Heart left ventricle (tissue), 16 donors: ENCODE measurements at places on chromosomes 12 and 14. TPM values are rescaled to one million over a fixed set of nuclear protein-coding genes. Genes with fewer than 3 reads are reported as not detected.

Gene TOMM20L
- polyA plus RNA-seq: not detected

DNA sequence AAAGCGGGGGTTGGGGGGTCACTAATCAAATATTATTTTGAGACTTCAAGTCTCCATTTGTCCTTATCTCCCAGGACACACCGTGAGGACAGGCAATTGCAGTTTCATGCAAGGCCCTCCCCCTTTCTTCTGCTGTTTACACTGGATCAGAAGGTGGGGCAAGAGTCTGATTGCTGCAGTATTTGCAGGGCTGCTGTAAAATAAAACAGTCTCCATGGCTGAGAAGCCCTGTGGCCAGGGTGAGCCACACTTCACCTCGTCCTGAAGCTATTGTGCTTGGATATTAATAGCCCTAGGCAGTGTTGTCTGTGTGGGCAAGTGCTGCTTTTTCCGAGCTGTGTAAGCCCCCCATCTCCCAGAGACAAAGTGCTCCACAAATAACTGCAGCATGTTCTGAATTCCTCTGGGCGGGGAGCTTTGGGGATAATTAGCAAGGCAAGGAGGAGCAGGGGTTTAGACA, 187.4 kb upstream of the NTF3 start:
- H3K4me1 ChIP-seq: no peaks in the 10 kb centered on the region
- no peak for DNase-seq
- H3K4me3 ChIP-seq: no peak overlapping the region

- peak overlapping the region; percentile 97 for H3K4me3 ChIP-seq
- peak overlapping the region; percentile 99 for H3K27ac ChIP-seq
- peaks cover 3% of the 10 kb centered on the region for H3K36me3 ChIP-seq
- peak; percentile 46 for DNase-seq
- H3K4me1 ChIP-seq: peaks cover 74% of the 10 kb centered on the region
- H3K27me3 ChIP-seq: no peaks in the 10 kb centered on the region
These were observed 1.1 kb downstream of the HDAC7 start for GRCh38 chr12:47818467-47819137.

- no peaks in the 10 kb centered on the region for H3K36me3 ChIP-seq
- DNase-seq: peak; percentile 37
- H3K4me1 ChIP-seq: peaks cover 2% of the 10 kb centered on the region
- peak overlapping the region; percentile 99 for H3K27ac ChIP-seq
- H3K27me3 ChIP-seq: no peaks in the 10 kb centered on the region
- peak overlapping the region; percentile 65 for H3K4me3 ChIP-seq
These were observed 1.1 kb downstream of the PHLDA1 start for GRCh38 chr12:76030341-76031080.

- no peak overlapping the region for H3K27ac ChIP-seq
- DNase-seq: no peak
These were observed 9.7 kb downstream of the TDG start for GRCh38 chr12:103975368-103975767.

DNA sequence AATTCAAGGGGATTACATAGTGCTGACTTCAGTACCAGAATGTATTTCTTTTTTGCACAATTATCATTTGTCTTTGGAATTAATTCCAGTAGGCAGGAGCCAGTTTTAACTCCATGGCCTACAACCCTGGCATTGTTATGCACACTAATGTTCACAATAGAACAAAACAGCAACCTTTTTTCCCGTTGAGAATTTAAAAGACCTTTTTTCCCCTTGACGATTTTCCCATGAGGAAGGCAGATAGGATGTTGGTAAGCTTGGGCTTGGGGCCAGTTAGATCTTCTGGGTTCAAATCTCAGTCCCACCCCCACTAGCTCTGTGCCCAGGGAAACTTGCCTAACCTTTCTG, 13.7 kb downstream of the AKAP6 start:
- DNase-seq: no peak
- no peaks in the 10 kb centered on the region for H3K36me3 ChIP-seq
- H3K4me3 ChIP-seq: no peak overlapping the region
- H3K27me3 ChIP-seq: no peaks in the 10 kb centered on the region
- H3K4me1 ChIP-seq: no peaks in the 10 kb centered on the region
- no peak overlapping the region for H3K27ac ChIP-seq

- no peaks in the 10 kb centered on the region for H3K36me3 ChIP-seq
- H3K4me1 ChIP-seq: peaks cover 11% of the 10 kb centered on the region
- no peaks in the 10 kb centered on the region for H3K27me3 ChIP-seq
- no peak overlapping the region for H3K4me3 ChIP-seq
- DNase-seq: no peak
These were observed 191.7 kb downstream of the TMX1 start for GRCh38 chr14:51431741-51432140.

- no peaks in the 10 kb centered on the region for H3K27me3 ChIP-seq
- peak overlapping the region; percentile 76 for H3K27ac ChIP-seq
- H3K4me3 ChIP-seq: no peak overlapping the region
- DNase-seq: no peak
- H3K36me3 ChIP-seq: no peaks in the 10 kb centered on the region
These were observed 154.3 kb downstream of the TMX1 start for GRCh38 chr14:51394384-51394783.

Gene PAX9
- not detected for polyA plus RNA-seq

GRCh38 chr14:95979339-95980042, 59.7 kb upstream of the C14orf132 start:
- no peak for DNase-seq
- H3K36me3 ChIP-seq: no peaks in the 10 kb centered on the region
- H3K4me1 ChIP-seq: no peaks in the 10 kb centered on the region
- H3K27ac ChIP-seq: no peak overlapping the region
- no peak overlapping the region for H3K4me3 ChIP-seq

- no peak for DNase-seq
- H3K4me3 ChIP-seq: no peak overlapping the region
- no peaks in the 10 kb centered on the region for H3K36me3 ChIP-seq
- no peaks in the 10 kb centered on the region for H3K27me3 ChIP-seq
- H3K27ac ChIP-seq: no peak overlapping the region
These were observed 25.0 kb downstream of the KIF21A start for GRCh38 chr12:39417916-39418315.

DNA sequence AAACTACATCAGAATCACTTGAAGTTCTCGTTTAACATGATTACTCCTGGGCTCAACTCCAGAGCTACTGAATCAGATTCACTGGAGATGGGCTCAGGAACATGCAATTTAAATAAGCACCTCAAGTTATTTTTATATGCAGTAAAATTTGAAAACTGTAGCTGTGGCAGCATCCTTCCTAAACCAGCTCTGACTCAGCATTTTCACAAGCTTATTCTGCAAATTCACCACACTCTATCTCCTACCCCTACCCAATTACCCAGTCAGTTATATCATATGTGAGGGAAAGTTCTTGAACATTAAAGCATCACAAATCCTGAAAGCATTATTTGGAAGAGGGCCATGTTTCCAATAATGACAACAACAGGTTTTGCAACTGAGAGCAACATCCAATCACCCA, 24.2 kb upstream of the LRRC9 start:
- no peaks in the 10 kb centered on the region for H3K4me1 ChIP-seq
- H3K4me3 ChIP-seq: no peak overlapping the region
- H3K27me3 ChIP-seq: no peaks in the 10 kb centered on the region
- no peaks in the 10 kb centered on the region for H3K36me3 ChIP-seq
- DNase-seq: no peak

Gene PZP
- polyA plus RNA-seq: 0.12 TPM

GRCh38 chr12:89225808-89226411, 126.4 kb downstream of the DUSP6 start:
- peaks cover 3% of the 10 kb centered on the region for H3K4me1 ChIP-seq
- no peaks in the 10 kb centered on the region for H3K27me3 ChIP-seq
- no peak overlapping the region for H3K4me3 ChIP-seq
- H3K36me3 ChIP-seq: no peaks in the 10 kb centered on the region
- no peak for DNase-seq

DNA sequence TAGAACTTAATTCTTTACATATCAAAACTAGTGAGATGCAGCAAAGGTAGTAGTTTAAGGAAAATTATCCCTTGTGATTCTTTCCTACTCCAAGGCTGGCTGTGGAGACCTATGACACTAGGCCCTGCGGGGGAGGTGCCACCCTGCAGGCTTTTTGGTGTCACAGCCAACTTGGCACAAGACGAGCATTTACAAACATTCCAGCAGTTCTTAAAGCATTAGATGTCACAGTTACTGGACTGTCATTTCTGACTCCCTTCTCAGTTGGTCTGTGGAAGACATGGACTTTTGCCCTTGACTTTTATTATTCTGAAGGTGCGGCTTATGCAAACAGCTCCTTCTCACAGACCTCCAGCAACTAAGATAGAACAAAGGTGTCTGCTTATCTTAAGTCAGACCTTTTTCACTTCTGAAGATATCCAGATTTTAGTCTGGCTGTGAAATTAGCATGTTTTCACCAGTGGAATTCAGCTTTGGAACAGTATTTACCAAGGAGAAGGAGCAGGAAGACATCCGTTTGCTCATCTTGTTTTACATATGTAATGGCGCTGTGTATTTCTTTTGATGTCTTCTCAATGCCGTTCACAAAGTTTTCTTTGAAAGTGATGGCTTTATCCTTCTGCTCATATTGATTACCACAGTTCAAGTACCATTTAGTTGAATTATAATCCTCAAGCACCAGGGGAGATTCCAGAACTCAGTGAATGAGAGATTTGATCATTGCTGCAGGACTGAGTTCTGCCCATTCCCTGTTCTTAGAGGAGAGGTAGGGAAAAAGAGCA, 17.9 kb downstream of the SRGAP1 start:
- no peak overlapping the region for H3K4me3 ChIP-seq
- peaks cover 7% of the 10 kb centered on the region for H3K4me1 ChIP-seq
- H3K36me3 ChIP-seq: no peaks in the 10 kb centered on the region
- no peaks in the 10 kb centered on the region for H3K27me3 ChIP-seq
- peak; percentile 38 for DNase-seq

Gene STRAP
- 237 TPM for polyA plus RNA-seq

Gene TMEM233
- polyA plus RNA-seq: 0.08 TPM
